IMR-90 (cell line): ENCODE measurements at places on chromosomes 2 and 18.
A peak's percentile ranks its signal among the peaks of the same experiment; 100 is the strongest.

DNA sequence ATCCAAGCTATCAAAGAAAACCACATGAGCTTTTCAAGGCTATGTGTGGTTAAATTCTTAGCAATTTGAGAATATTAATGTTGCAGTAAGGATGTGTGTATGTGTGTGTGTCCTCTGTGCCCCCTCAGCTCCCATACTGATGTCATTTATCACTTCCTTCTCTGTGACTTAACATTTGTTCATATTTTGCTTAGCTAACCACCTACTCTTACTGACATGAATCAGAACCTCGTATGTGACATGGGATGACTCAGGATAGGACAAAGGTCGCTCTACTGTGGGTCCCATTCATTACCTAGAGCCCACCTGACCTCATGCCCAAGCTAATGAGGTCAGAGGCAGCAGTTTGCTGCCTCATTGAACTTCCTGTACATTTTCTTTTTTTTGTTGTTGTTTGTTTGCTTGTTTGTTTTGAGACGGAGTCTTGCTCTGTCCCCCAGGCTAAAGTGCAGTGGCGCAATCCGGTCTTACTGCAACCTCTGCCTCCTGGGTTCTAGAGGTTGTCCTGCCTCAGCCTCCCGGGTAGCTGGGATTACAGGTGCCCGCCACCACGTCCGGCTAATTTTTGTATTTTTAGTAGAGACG, 36.3 kb downstream of the MOGAT1 start:
- H3K4me1 ChIP-seq, result peaks cover 11% of the 10 kb centered on the region
- peak; percentile 87 for DNase-seq
- no peak overlapping the region for H3K4me3 ChIP-seq
- H3K27ac ChIP-seq, result no peak overlapping the region

GRCh38 chr2:144456680-144457079, 63.2 kb downstream of the ZEB2 start:
- no peaks in the 10 kb centered on the region for H3K27me3 ChIP-seq
- H3K36me3 ChIP-seq, result no peaks in the 10 kb centered on the region
- DNase-seq, result peak; percentile 97
- H3K4me3 ChIP-seq, result no peak overlapping the region
- peaks cover 24% of the 10 kb centered on the region for H3K4me1 ChIP-seq

GRCh38 chr2:23487735-23488492, 102.9 kb downstream of the KLHL29 start:
- DNase-seq, result peak; percentile 83
- peaks cover 3% of the 10 kb centered on the region; the same call in 1 of the 2 replicates for H3K4me1 ChIP-seq
- H3K27me3 ChIP-seq, result no peaks in the 10 kb centered on the region

- H3K27me3 ChIP-seq, result no peaks in the 10 kb centered on the region
- no peak overlapping the region for H3K4me3 ChIP-seq
- no peak for DNase-seq
- peaks cover 7% of the 10 kb centered on the region for H3K4me1 ChIP-seq
- no peaks in the 10 kb centered on the region for H3K36me3 ChIP-seq
- no peak overlapping the region for H3K27ac ChIP-seq
These were observed 61.3 kb downstream of the THADA start for GRCh38 chr2:43534569-43534968.

- no peak for DNase-seq
- no peaks in the 10 kb centered on the region for H3K27me3 ChIP-seq
- no peak overlapping the region for H3K27ac ChIP-seq
- H3K4me3 ChIP-seq, result no peak overlapping the region
These were observed 343.2 kb upstream of the VRK2 start for GRCh38 chr2:57703407-57703806.
